ENCODE measurements at places on chromosomes 1 and 21. TPM values are rescaled to one million over a fixed set of nuclear protein-coding genes. Genes with fewer than 3 reads are reported as not detected.

LAPTM5 gene
- 544 TPM for total RNA-seq

FBXO2 gene
- 13.4 TPM for total RNA-seq

NLRP3 gene
- total RNA-seq = 3.5 TPM

TAS1R1 gene
- total RNA-seq = 0.27 TPM

TDRD10 gene
- total RNA-seq = 20.2 TPM

TCEANC2 gene
- 5.3 TPM for total RNA-seq

IL12RB2 gene
- total RNA-seq = 1.3 TPM

BTBD19 gene
- 8.7 TPM for total RNA-seq

RGS13 gene
- 5.0 TPM for total RNA-seq

TEDDM1 gene
- total RNA-seq = not detected

SLFNL1 gene
- total RNA-seq = 4.8 TPM

BRDT gene
- total RNA-seq = not detected

MYOCOS gene
- 0.18 TPM for total RNA-seq

ACKR1 gene
- total RNA-seq = 30.4 TPM

MTARC1 gene
- total RNA-seq = 37.6 TPM

DCDC2B gene
- 3.2 TPM for total RNA-seq

TRAPPC3 gene
- 60.3 TPM for total RNA-seq

FCGR3A gene
- total RNA-seq = 323 TPM

MROH9 gene
- 1.2 TPM for total RNA-seq

FCRL6 gene
- 2.3 TPM for total RNA-seq

CASQ2 gene
- 3.3 TPM for total RNA-seq

FAM72D gene
- 0.77 TPM for total RNA-seq

ADPRS gene
- 32.4 TPM for total RNA-seq

SPRR1B gene
- total RNA-seq = not detected

KCNJ10 gene
- 0.15 TPM for total RNA-seq

FAM131C gene
- not detected for total RNA-seq

TNNT2 gene
- 6.4 TPM for total RNA-seq

TSTD1 gene
- 63.2 TPM for total RNA-seq

LDLRAD1 gene
- 13.7 TPM for total RNA-seq

AADACL4 gene
- not detected for total RNA-seq

SSU72 gene
- 123 TPM for total RNA-seq

CFHR3 gene
- total RNA-seq = 0.24 TPM

NBPF4 gene
- total RNA-seq = not detected

TSEN15 gene
- total RNA-seq = 28.6 TPM

KLHDC9 gene
- total RNA-seq = 7.2 TPM

LCE2A gene
- total RNA-seq = not detected

CBR3 gene
- total RNA-seq = 4.3 TPM

SYDE2 gene
- 21.3 TPM for total RNA-seq

BROX gene
- total RNA-seq = 50.2 TPM

PGLYRP3 gene
- total RNA-seq = not detected

OPTC gene
- not detected for total RNA-seq

RRP1B gene
- total RNA-seq = 18.1 TPM

CYP4Z1 gene
- total RNA-seq = 1.4 TPM

RNF115 gene
- 14.2 TPM for total RNA-seq

LHX8 gene
- total RNA-seq = not detected

CAPZA1 gene
- 143 TPM for total RNA-seq

LRRC53 gene
- not detected for total RNA-seq

NPHP4 gene
- 16.1 TPM for total RNA-seq

PTPRU gene
- total RNA-seq = 35.1 TPM

NPR1 gene
- total RNA-seq = 58.8 TPM

ITGB2 gene
- total RNA-seq = 468 TPM

CHRM3 gene
- 6.0 TPM for total RNA-seq

CD247 gene
- total RNA-seq = 8.7 TPM

FCAMR gene
- total RNA-seq = not detected

RNU1-2 gene
- 6,803 TPM for total RNA-seq

RBM11 gene
- 2.6 TPM for total RNA-seq

All from lower lobe of right lung (tissue), 2 donors.